ENCODE measurements at places on chromosomes 5 and 9. TPM values are rescaled to one million over a fixed set of nuclear protein-coding genes. Genes with fewer than 3 reads are reported as not detected.

Gene SLCO6A1
- total RNA-seq = not detected

Gene NMUR2
- 0.22 TPM for total RNA-seq

Gene ANXA2R
- total RNA-seq = 1.8 TPM

Gene FBP2
- 1.0 TPM for total RNA-seq

Gene IFNA21
- not detected for total RNA-seq

Gene PCDHGC3
- 79.3 TPM for total RNA-seq

Gene NNT
- 112 TPM for total RNA-seq

Gene GABRA6
- not detected for total RNA-seq

Gene PCDHGA4
- total RNA-seq = 11.1 TPM

Gene PTPDC1
- 21.9 TPM for total RNA-seq

Gene COL27A1
- 34.6 TPM for total RNA-seq

Gene PAEP
- total RNA-seq = not detected

Gene LVRN
- total RNA-seq = 2.0 TPM

Gene ELOVL7
- total RNA-seq = 6.7 TPM

Gene HINT1
- 51.0 TPM for total RNA-seq

Gene ARSB
- 31.9 TPM for total RNA-seq

Gene EPB41L4A
- total RNA-seq = 39.2 TPM

Gene SPACA9
- total RNA-seq = 2.8 TPM

Gene SPATA31D4
- not detected for total RNA-seq

Gene CNTFR
- total RNA-seq = 23.9 TPM

Gene NRARP
- 23.3 TPM for total RNA-seq

Gene MEIKIN
- total RNA-seq = 0.55 TPM

Gene PCDHGB4
- 20.7 TPM for total RNA-seq

Gene CTNNAL1
- 65.6 TPM for total RNA-seq

Gene CXCL14
- total RNA-seq = 63.1 TPM

Gene MYOZ3
- total RNA-seq = 11.1 TPM

Gene CDH18
- total RNA-seq = 19.5 TPM

Gene SKP2
- total RNA-seq = 43.4 TPM

Gene ARPC5L
- total RNA-seq = 11.7 TPM

Gene FAXDC2
- 23.8 TPM for total RNA-seq

Gene IFNB1
- not detected for total RNA-seq

Gene F2RL2
- 4.0 TPM for total RNA-seq

Gene PCSK1
- 2.5 TPM for total RNA-seq

Gene CCDC192
- total RNA-seq = not detected

Gene IL7R
- total RNA-seq = 0.82 TPM

Gene HACD4
- total RNA-seq = 5.1 TPM

Gene DCAF10
- total RNA-seq = 39.6 TPM

Gene GRXCR2
- total RNA-seq = not detected

Gene C5orf52
- not detected for total RNA-seq

Gene CDH9
- 1.6 TPM for total RNA-seq

Gene SPINK13
- not detected for total RNA-seq

Gene TMEM215
- total RNA-seq = 52.2 TPM

Gene TNPO1
- 238 TPM for total RNA-seq

Gene SHLD3
- total RNA-seq = 10.0 TPM

Gene PDLIM4
- 15.4 TPM for total RNA-seq

Gene IFNA13
- total RNA-seq = not detected

Gene ZNF618
- 29.5 TPM for total RNA-seq

Gene PCDHA12
- 5.1 TPM for total RNA-seq

Gene SLC31A2
- total RNA-seq = 9.6 TPM

Gene HNRNPK
- total RNA-seq = 776 TPM

Gene MPDZ
- total RNA-seq = 110 TPM

Gene PCDHA9
- 4.6 TPM for total RNA-seq

Gene SHROOM1
- 5.2 TPM for total RNA-seq

Gene ZNF366
- 2.5 TPM for total RNA-seq

Gene MARVELD2
- 4.1 TPM for total RNA-seq

Data from camera-type eye (tissue), 1 donor.